AG04449 (cell line): ENCODE measurements at places on chromosomes 7 and 10.

GRCh38 chr7:133888061-133888930, 238.8 kb upstream of the LRGUK start:
- DNase-seq: no peak

DNA sequence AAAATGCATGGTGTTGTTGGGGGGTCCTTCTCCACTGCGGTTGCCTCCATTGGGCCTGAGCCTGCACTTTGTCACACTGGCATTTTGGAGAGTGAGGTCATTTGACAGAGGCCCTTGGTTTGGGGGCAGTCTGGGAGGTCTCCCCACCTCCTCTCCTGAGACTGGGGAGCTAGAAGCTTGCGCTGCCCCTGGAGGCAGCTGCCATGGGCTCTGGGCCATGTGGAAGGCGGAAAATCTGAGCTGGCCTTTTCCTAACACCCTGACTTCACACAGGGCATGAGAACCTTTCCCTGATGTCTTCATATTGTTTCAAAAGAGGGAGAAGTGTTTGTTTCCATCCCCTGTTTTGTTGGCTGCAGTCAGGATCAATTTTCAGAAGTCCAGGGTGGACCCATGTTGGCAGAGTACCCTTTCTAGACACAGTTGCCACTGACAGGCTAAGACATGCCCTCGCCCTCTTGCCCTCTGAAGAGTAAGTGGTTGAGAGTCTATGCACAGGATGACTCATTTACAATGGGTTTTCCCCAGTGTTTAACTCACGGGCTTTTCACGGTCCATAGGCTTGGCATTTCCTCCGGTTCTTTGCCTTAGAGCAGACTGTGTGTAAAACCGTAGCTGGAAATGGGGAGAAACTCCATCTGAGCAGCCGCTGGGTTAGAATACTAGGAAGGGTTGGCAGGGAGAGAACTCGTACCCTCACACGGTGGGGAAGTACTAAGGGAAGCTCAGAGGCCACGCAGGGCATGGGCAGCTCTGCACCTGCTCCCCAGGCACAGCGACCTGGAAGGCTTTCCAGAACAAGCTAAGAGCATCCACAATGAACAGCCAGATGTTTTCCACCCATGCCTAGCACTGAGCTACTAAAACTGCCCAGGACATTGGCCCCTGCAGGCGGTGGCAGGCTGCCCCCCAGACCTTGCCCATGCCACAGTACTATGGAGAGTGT, 655.0 kb downstream of the SDK1 start:
- DNase-seq: no peak

- no peak for DNase-seq
Measured at GRCh38 chr10:50506861-50507573, 116.7 kb downstream of the SGMS1 start.

DNA sequence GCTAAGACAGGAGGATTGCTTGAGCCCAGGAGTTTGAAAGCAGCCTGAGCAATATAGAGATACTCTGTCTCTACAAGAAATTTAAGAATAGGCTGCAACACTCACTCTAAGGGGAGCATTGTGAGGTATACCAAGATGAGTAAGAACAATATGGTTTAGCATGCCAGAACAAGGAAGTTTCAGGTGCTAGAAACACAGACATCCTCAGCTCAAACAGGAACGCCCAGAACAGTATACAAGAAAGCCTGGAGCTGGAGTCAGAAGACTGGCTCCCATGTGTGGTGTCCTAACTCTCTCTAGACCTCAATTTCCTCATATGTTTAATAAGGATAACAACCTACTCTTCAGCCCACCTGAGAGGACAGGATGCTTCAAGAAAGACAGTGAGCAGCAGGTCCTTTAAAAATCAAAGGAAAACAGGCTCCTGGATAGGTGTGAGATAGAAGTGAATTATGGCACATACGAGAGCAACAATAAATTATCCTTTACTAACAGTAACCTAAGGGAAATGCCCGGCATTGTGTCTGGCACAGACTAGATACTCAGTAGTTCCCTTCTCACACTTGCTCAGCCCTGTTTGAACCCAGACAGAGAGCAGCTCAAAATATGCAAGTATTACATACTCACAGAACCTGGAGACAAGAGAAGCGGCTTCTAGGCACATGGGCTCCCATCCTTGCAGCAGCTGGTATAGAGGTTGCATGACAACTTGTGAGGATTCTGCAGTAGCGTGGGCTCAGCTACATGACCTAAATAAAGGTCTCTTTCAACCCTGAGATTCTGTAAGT, 45.4 kb downstream of the KAT6B start:
- no peak for DNase-seq

DNA sequence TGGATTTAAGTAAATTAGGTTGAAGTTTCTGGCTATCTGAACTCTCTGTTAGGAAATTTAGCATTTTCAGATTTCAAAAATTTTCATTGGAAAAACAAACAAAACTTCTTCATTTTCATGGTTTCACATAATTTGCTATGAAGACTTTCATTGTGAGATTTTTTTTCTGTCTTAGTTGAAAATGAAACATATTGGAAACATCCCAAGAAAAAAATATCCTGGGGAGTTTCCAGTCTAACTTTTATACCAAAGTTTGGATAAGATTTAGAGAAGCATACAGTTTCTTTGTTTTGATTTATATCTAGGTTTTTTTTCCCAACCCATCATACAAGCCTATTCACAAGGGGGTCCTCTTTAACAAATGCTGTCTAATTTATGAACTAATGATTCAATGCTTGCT, 300.5 kb upstream of the SEMA3A start:
- DNase-seq: no peak

DNA sequence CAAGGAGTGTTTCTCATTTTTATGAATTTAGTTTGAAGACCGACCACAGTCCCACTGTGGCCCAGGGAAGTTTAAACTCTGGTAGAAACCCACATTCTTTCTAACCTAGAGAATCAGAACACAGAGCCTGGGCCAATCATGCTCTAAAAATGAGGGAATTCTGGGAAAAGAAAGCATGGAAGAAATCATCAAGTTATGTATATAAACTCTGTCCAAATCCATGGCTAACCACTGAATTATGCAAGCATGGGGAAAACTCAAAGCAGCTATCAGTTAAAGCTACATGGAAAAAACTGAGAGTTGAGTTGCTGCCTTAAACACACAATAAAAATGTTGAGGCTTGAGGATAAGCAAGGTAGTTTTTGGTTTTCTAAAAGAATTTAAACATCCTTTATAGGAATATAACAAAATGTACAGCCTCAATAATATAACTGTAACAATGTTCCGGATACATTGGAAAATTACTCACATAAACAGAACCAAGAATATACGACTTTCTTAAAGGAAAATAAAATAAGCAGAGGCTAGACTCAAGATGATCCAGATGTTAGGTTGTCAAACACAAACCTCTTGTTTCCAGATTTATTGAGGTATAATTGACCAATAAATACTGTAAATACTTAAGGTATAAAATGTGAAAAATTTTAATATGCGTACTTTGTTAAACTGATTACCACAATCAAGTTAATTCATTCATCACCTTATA, 311.2 kb upstream of the GNAI1 start:
- DNase-seq: no peak

GRCh38 chr7:50679218-50680007, 103.3 kb downstream of the GRB10 start:
- DNase-seq: no peak

- peak; percentile 26 for DNase-seq
Measured at GRCh38 chr10:86931872-86932271, 25.5 kb downstream of the MMRN2 start.

DNA sequence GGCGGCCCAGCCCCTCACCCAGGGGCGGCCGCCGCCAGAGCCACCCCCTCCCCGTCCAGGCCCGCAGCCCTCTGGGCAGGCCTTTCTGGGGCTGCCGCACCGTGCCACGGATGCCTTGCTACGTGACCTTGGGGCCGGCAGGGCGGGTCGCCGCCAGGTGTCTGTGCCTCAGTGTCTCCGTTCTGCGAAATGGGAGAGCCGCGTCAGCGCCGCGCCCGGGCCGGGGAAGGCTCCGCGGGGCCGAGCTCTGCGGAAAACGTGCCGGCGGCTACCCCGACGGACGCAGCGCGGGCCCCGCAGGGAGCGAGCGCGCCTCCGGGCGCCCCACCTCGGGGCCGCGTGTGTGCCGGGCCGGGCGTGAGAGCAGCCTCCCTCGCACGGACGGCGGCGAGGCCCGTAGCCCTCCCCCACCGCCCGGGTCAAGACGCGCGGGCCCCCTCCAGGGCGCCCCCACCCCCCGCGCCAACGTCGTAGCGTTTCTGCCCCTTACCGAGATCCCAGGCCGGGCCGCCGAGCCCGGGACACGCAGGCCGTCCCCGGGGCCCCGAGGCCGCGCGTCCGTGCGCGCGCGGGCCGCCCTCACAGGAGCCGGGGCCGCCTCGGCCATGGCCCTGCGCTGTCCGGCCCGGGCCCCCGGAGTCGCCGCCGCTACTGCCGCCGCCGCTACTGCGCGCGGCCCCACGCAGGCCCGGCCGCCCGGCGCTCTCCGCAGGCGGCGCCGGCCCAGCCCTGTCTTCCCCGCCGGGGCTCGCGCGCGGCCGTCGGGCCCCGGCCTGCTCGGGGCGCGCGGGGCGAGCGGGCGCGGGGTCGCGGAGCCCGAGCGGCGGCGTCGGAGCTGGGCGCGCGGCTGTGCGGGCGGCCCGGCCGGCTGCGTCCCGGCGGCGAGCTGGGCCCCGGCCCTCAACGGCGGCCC, 1.1 kb downstream of the ZNF777 start:
- DNase-seq: no peak

GRCh38 chr10:123860209-123860608, 31.4 kb downstream of the CPXM2 start:
- DNase-seq: no peak

- no peak for DNase-seq
Measured at GRCh38 chr10:109982123-109982522, 25.7 kb upstream of the ADD3 start.

GRCh38 chr7:159008417-159008816, 136.2 kb downstream of the VIPR2 start:
- DNase-seq: no peak

DNA sequence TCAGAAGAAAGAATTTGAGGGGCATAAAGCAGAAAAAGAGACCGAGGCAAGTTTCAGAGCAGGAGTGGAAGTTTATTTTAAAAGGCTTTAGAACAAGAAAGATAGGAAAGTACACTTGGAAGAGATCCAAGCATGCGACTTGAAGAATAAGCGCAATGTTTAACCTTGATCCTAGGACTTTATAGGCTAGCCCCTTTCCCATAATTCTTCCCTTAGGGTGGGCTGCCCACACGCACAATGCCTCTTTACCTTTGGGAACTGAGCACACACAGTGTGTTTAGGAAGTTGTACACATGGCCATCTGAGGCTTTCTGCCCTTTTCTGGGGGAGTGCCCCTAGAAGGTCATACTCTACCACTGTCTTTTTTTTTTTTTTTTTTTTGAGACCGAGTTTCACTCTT, 11.2 kb upstream of the GSTO1 start:
- DNase-seq: no peak
